ENCODE measurements at places on chromosomes 6 and 20.

DNA sequence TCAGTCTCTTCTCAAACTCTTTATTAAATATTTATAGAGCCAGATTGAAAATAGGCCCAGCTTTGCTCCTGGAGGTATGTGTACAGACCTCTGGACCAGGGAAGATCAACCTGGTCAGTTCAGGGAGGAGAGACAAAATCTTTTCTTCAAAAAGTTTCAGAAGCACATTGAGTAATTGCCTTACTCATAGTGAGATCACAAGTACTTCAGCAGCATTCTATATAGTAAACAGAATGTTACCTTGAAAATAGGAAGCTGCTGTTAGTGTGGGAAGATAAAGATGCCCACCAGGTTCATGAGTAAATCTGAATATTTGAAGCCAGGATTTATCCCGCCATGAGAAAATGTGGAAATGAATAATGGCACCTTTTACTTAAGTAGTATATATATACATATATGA is 665.9 kb upstream of the CITED2 start:
- no peak for DNase-seq

- DNase-seq = no peak
These were observed 28.3 kb downstream of the L3MBTL3 start for GRCh38 chr6:130046671-130047070.

GRCh38 chr6:126427713-126428112 is 87.8 kb downstream of the CENPW start:
- DNase-seq = no peak

GRCh38 chr6:142002825-142003405 is 129.8 kb upstream of the GJE1 start:
- DNase-seq = no peak

- DNase-seq = no peak
These were observed 72.3 kb downstream of the LINC00237 start for GRCh38 chr20:21033817-21034216.

DNA sequence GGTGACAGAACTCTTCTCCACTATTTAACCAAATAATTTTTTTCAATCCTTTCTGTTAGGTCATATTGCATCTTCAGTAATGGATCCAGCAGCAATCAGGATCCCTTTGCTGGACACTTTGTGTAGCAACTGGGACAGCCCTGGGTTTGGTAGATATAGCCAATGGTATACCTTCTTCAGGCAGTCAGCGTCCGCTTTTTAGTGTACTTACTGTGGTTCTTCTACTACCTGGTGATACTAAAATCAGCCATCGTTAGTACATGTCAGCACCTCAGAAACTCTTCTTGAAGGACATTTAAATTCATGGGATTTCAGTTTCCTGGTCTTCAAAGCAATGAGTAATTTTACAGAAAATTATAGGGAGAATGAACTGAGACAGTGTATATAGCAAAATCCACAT is 93.5 kb downstream of the ADGRG6 start:
- DNase-seq = no peak

- DNase-seq = no peak
These were observed 29.2 kb downstream of the FIG4 start for GRCh38 chr6:109720311-109720710.

- no peak for DNase-seq
These were observed 43.9 kb downstream of the INSM1 start for GRCh38 chr20:20411836-20412235.

- DNase-seq = no peak
These were observed 240.7 kb downstream of the ARID1B start for GRCh38 chr6:157017861-157018260.

DNA sequence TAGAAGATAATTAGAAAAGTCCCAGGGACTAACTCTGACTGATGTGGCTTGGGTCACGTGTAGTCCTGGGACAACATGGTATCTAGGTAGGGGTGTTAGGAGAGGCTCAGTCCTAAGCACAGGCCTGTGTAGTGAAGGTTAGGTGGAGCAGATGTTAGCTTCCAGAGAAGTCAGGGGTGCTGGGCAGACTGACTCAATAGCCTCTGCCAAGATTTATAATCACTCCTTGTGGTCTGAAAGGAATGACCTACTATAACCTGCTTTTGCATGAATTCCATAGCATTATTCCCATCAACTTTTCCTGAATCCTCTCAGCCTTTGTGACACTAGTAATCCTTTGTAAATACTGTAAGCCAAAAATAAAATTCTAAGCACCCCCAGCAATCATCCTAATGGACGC is 10.2 kb upstream of the PEX7 start:
- no peak for DNase-seq

GRCh38 chr20:35598476-35598875 is 17.2 kb upstream of the SPAG4 start:
- no peak for DNase-seq

GRCh38 chr6:19465256-19465655 is 371.9 kb upstream of the ID4 start:
- DNase-seq = no peak

DNA sequence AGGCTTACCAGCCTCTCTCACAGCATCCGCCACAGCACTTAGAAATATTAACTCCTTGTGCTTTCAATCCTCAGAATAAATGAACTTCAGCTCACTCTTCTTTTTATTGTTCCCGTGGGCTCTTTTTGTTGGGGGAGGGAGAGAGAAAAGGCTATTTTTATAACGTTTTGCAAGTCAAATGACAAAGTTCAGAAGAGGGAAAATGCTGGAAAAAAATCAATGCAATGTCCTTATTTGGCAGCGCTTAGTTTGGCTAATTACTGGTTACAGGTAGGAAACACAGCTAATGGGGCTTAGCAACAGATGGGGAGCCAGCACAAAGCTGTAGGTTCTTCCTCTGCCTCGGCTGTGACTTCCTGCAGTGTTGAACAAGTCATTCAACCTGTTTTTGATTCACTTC is 1067.0 kb upstream of the MAP3K7 start:
- DNase-seq = no peak

DNA sequence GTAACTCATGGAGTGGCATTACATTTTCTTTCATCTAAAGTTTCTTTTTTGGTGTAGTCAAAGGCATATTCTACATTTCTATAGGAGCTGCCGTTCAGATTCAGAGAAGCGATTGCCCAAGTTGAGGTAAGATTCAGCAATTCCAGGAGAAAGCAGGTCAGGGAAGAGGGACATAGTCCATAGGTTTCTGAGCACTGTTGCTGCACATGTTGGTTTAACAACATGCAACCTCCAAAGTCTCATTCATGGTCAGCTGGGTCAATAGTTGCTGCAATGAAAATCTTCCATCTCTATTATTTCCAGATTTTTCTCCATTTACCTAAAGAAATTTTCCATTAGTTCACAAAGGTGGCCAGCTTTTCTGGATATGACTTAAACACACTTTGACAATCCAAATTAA is 682.3 kb upstream of the MAN1A1 start:
- no peak for DNase-seq

- peak; percentile 41 for DNase-seq
These were observed 170.2 kb upstream of the ZNF217 start for GRCh38 chr20:53763707-53764414.

GRCh38 chr20:39338469-39339376 is 376.6 kb downstream of the DHX35 start:
- no peak for DNase-seq

GRCh38 chr6:31877125-31877650 is 1.6 kb downstream of the SLC44A4 start:
- no peak for DNase-seq

DNA sequence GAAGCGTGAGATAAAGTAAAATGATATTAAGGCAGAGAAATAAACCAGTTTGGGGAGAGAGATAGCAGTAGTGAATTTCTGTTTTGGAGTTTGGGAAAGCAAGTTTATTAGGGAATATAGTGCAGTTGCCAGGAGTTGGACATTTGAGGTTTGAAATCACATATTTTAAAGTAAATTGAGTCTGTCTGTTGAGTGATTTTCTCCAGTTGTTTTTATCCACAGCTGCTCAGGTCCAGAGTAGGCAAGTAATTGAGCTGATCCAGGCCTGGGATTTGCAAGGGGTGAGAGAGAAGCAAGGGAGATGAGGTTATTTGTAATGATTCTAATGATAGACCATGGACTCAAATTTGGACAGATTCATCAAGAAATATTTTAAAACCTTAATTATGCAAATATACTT is 481.9 kb downstream of the UTRN start:
- no peak for DNase-seq

- no peak for DNase-seq
These were observed 2.0 kb downstream of the ZNF318 start for GRCh38 chr6:43367245-43367984.

GRCh38 chr6:84766118-84766798 is 1.9 kb upstream of the TBX18 start:
- DNase-seq = no peak

Data from AG08396 (cell line).